NCI-H510A treated with DMSO at 0.1 percent for 48 hours (cell line): ENCODE measurements at places on chromosomes 11 and 22.

DNA sequence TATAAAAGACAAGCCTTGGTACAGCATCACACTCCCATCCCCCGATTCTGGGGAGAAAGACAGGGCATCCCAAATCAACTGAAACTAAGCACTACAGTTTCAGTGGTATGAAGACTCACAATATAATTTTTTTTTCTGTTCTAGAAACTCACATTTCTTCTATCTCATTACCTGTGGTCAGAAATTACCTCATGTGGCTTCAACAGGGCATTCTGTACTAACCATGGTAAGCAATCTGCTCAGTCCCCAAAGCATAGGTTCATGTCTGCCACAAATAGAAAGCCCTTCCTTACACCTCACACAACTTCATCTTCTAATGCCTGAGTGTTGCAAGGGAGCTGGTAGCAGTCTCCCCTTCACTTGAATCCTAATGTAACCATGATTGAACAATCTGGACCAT is 147.4 kb upstream of the POU2AF2 start:
- no peak for DNase-seq

DNA sequence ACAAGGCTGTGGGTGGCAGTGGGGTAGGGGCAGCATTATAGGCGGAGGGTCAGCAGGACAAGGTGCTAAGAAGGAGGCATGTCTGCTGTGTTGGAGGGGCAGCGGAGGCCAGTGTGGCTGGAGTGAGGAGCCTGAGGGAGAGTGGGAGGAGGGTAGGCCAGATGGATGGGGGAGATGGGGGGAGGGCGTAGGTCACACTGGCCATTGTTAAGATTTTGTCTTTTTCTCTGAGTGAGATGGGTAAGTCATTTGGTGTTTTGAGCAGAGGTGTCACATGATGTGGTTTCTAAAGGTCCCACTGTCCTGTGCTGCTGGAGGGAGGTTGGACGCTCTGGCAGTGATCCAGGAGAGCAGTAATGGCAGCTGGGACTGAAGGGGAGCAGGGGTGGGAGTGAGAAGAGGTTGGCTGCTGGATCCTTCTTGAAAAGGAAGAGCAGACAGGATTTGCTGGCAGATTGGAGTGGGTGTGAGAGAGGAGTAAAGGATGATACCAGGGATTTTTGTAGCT is 9.8 kb downstream of the PPP6R3 start:
- no peak for DNase-seq

DNA sequence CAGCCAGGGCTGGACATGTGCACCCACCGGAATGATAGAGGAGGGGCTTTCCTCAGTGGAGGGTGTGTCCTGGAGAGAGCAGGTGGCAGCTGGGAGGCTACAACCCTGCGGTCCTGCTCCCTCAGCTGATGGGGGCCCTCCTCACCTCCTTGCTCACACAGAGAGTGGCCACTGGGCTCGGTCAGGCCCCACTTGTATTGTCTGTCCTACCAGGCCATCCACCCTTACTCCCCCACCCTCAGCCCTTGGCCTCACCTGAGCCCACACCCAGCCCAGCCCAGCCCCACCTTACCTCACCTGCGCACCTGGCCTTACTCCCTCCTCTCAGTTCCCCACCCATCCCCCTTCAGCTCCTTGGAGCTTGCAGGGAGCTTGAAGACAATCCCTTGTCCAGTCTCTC is 3.1 kb downstream of the TRPM5 start:
- no peak for DNase-seq

- DNase-seq: no peak
Observed at GRCh38 chr11:19781351-19781750, 68.7 kb downstream of the NAV2 start.

DNA sequence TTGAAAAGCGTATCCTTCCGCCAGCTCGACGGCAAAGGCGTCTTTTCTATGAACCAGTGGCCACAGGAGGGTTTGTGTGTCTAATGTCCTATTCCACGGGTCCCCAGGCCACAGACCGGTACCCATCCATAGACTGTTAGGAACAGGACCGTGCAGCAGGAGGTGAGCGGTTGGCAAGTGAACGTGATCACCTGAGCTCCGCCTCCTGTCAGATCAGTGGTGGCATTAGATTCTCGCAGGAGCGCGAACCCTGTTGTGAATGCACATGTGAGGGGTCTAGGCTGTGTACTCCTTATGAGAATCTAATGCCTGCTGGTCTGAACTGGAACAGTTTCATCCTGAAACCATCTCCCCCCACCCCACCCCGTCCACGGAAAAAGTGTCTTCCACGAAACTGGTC is 62.7 kb upstream of the KCNQ1OT1 start:
- DNase-seq: no peak

GRCh38 chr11:1053121-1053901 is 16.8 kb upstream of the MUC6 start:
- no peak for DNase-seq

DNA sequence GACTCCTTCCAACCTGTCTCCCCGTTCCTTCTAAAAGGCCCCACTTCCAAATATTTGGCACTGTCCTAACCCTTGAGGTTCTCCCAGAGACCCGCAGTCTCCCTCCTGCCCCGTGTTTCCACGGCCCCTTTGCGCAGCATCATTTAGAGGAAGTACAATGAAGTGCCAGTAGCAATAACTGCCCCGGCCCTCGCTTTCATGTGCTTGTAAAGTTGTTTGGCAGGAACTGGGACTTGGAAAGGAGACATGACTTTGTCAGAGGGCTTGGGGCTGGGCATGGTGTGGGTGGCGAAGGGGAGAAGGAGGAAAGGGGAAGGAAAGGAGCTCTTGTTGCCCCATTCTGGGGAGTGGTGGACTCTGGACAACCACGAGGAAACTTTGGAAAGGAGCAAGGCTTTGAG is 2.6 kb downstream of the CD44 start:
- no peak for DNase-seq

GRCh38 chr22:29031227-29032011 is 30.2 kb downstream of the C22orf31 start:
- no peak for DNase-seq

DNA sequence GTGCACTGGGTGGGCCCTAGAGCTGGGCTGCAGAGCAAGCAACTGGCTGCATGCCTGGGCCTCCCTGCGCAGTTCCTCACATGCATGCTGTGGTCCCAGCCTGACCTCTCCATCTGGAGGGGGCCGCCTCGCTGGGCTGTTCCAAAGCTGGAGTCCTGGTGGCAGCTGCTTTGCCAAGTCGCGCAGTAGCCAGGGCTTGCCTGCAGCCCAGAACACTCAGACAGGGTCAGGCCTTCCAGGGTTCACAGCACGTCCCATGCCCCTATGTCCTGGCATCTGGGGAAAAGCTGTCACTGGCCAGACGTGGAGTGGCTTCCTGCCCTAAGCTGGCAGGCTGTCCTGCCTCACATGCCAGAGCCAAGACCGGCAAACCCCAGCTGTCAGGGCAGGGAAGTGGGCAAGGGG is 16.5 kb upstream of the CDC42EP2 start:
- no peak for DNase-seq

DNA sequence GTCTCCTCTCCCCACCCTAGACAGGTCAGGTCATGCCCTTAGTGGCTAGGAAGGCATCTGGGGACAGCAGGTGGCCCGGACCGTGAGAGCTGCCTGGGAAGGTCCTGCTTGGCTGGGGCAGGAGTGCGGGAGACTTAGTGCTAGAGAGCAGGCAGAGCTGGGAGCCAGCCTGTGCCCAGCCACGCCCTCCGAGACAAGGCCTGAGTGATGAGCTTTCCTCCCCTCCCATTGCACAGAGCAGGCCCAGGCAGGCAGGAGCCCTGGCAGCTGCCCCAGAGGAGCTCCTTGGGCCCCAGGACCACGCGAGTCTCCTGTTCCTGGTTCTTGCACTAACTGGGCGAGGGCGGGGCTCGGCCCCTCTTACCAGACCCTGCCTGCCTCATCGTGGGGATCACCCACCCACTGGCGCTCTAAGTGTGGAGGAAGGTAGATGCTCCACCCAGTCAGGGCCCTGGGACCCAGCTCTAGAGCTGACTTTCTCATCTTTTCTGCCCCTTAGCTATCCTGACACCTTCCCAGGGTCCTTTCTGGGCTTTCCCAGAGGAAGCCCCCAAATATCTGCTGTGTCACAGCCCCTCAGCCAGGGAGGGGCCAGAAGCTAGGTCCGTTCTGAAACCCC is 44.9 kb downstream of the MACROD1 start:
- peak; percentile 89 for DNase-seq

- no peak for DNase-seq
Observed at GRCh38 chr11:405954-406795, 8.6 kb downstream of the SIGIRR start.

GRCh38 chr22:49657275-49657973 is 170.2 kb downstream of the BRD1 start:
- no peak for DNase-seq

DNA sequence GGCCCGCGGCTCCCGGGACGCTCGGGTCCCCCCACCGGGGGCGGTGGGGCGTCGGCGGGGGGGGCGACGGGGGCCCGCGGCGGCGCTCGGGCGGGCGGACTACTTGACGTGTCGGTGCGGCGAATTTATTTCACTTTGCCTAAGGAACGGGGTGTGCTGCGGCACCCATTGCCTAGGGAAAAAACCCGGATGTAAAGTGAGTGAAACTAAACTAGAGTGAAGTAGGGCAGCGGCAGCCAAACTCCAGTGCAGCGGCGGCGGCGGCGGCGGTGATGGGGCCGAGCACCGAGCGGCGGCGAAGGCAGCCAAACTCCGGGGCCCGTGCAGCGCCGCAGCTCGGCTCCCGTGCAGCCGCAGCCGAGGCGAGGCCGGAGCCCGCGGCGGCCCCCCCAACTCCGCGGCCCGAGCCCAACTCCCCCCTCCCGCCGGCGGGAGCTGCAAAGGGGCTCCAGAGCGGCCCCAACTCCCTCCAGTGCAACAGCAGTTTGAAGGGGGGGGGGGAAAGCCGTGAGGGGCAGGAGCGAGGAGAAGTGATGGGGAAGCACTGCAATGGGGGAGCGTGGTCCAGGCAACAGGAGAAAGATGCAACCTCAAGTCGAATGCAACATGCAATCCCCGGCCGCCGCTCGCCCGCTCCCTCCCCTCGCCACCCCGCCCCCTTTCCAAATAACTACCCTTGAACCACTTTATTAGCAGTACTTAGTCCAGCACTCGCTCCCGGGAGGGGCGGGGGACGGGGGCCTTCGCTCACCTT is 647 bp upstream of the PHF21A start:
- peak; percentile 7 for DNase-seq

DNA sequence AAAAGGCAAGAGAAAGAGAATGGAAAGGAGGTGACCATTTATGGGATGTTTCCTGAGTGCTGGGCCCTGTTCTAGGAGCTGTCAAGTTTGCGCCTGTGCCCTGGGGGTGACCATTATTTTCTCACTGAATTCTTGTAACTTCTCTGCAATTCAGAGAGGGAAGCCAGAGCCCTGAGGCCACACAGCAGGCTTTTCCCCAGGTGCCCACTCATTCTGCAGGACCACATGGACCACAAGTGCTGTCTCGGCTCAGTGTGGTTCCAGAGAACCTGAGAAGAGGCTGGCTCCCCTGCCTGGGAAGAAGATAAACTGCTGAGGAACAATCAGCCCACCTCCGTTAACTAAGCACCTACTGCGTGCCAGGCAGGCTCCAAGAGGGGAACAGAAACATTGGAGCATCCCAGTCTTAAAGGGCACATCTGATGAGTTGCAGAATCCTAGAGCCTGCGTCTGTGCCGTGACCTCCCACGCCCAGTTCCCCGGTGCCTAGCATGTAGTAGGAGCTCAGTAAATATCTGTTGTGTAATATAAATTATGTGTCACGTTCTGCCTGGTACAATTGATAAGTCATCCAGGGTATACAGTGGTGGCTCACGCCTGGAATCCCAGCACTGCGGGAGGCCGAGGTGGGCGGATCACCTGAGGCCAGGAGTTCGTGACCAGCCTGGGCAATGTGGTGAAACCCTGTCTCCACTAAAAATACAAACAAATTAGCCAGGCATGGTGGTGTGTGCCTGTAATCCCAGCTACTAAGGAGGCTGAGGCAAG is 31.6 kb upstream of the CRYBB3 start:
- DNase-seq: no peak

DNA sequence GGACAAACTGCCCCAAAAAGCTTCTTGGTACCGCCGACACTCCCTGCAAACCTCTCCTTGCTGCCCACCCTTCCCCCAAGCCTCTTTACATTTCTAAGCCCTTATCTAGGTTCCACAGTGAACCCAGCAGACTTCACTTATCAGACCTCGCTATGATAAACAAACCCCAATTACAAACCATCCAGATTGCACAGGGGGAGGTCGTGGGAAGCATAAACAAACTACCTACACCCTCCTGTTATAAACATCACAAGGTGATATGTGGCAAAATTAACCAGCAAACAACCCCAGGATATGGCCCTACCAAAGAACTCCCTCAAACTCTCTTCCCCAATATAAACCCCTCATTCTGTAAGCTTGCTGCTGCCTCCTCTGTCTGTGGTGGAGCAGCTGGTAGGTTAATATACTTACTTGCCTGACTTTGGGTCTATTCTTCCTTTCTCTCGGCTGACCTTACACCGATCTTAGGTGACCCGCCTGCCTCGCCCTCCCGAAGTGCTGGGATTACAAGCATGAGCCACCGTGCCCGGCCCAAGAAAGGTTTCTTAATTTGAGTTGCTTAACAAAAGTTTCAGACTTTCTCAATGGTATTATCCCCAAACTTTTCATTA is 66.0 kb upstream of the TENM4 start:
- DNase-seq: no peak

DNA sequence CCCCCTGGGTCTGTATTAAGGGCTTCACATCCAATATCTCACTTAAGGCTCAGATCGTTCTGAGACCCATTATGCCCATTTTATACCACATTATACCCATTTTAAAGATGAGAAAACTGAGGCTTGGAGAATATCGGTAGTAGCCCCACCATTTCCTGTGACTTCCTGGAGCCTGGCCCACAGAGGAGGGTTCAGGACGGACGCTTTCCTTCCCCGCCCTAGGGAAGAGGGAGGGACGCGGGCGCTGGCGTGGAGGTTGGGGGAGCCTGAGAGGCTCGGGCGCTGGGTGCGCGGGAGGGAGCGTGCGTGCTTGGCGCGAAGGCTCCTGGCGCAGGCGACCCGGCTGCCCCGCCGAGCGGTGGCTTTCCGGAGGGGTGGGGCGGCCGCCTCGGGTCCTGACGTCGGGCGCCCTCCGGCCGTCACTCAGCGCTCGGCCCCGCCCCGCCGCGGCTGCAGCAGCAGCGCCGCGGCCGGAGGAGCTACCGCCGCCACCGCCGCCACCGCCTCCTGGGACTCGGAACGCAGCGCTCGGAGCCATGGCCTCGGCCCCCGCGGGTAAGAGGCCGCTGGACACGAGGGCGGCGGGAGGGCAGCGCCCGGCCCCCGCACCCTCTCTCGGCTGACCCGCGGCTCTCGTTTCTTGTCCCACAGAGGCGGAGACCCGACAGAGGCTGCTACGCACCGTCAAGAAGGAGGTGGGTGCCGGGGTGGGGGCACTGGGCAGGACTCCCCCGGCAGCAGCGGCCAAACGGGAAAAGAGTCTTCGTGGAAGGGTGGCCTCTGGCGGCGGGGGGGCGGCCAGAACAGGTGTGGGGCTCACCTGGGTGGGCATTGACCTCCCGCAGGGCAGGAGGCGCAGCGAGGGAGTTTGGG is at the start of gene SGSM1:
TSS of gene SGSM1 (plus strand) at position 422 of the 873 bp plus-strand sequence. CDS start at position 537, 115 bp downstream.
- DNase-seq: peak; percentile 60

GRCh38 chr22:39422101-39422500 is 22.5 kb downstream of the TAB1 start:
- DNase-seq: no peak

DNA sequence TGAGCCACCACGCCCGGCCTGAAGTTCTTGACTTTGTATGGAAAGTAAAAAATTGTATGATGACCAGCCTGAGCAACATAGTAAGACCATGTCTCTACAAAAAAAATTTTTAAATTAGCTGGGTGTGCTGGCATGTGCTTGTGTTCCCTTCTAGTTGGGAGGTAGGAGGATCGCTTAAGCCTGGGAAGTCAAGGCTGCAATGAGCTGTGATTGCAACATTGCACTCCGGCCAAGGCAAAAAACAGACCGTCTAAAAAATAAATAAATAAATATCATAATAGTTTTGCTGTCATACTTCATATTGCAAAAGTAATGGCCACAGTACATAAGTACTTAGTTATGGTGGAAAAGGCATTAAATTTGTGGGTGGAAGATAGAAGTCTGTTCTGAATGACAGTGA is 3.4 kb downstream of the AGBL2 start:
- DNase-seq: no peak
